GOT3 (cell line): ENCODE measurements at places on chromosomes 16 and 17.

DNA sequence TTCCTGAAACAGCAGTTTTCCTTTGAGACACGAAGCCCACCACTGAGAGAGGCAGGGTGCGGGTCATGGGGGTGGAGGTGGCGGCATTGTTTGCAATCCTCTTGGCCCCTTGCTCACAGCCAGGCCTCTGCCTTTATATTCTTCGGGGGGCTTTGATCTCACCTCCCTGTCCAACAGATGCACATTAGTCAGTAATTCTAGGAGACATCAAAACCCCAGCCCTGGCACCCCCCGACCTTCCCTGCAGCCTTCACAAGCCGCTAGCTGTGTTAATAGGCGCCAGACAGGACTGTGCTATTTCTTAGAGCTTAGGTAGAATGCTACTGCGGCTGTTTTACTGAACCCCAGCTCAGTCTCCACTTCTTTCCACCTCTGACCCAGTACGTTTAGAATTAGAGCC, 212.6 kb downstream of the RBFOX1 start:
- DNase-seq: no peak

GRCh38 chr17:34366529-34367107, 3.6 kb upstream of the CCL1 start:
- DNase-seq: no peak

DNA sequence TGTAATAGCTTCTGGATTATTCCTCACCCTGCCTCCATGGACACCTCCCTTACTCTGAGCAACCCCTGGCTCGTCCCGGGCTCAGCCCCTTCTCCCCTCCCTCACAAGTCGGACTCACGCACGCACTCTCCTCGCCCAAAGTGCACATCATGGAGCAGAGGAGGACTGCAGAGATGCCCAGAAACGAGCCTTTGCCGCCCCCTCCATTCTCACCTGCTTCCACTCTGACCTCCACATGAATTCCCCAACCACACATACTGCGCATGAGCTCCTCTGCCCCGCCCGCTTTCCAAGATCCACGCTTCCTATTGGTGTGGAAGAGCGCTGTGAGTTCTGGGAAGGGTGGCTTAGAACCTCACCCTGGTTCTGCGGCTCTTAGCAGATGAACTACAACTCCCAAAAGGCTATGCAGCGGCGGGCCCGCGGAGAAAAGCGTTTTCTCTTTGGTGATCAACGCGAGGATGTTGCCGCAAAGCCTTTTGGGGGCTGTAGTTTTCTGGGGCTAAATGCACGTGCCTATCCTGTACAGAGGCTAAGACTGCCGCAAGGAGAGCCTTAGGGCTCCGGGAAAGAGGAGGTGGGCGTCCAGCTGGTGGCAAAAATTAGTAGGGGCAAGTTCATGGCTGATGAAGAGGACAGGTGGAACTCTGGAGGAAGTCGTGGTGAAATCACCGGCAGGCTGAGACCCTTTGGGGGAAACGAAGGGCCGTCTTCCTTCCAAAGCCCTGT, at the start of gene PHB1:
PHB1 (minus strand) TSS at position 261 of the 729 bp plus-strand sequence. CDS start 1,618 bp downstream, outside the sequence.
- DNase-seq: peak; percentile 83

DNA sequence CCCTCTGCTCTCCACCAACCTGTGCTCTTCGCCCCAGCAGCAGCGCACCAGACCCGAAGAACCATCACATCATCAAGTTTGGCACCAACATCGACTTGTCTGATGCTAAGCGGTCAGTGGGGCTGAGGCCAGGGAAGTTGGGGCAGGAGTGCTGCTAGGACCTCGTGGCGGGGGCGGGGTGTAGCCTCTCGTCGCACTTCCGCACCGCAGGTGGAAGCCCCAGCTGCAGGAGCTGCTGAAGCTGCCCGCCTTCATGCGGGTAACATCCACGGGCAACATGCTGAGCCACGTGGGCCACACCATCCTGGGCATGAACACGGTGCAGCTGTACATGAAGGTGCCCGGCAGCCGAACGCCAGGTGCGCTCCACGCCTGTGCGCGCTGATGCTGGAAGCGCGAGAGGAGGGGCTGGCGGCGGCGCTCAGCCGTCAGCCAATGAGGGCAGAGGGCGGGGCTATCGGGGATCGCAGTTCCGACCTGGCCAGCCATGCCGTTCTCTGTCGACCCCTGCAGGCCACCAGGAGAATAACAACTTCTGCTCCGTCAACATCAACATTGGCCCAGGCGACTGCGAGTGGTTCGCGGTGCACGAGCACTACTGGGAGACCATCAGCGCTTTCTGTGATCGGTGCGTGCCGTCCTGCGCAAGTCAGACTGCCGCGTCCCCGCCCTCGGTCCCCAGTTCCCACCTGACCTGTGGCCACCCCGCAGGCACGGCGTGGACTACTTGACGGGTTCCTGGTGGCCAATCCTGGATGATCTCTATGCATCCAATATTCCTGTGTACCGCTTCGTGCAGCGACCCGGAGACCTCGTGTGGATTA, 3.2 kb upstream of the TMEM88 start:
- DNase-seq: peak; percentile 51

DNA sequence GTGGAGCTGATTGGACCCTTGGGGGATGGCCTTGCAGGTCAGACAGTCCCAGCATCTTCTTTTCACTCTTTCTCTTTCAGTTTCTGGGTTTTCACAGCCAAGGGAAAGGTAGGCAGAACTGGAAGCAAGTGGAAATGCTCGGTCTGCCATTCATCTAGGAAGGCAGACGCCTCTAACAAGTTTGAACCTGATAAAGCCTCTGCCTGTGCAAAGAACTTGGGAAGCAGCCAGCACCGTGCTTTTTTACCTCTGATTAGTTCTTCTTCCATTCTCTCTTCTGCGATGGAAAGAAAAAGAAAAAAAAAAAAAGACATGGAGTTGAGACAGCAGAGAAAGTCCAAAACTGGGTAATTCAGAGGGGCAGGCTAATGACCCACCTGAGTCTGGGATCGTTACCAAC, 997.8 kb upstream of the EEF2KMT start:
- DNase-seq: no peak

- DNase-seq: no peak
Measured at GRCh38 chr16:80788027-80788426, 16.4 kb downstream of the CDYL2 start.

DNA sequence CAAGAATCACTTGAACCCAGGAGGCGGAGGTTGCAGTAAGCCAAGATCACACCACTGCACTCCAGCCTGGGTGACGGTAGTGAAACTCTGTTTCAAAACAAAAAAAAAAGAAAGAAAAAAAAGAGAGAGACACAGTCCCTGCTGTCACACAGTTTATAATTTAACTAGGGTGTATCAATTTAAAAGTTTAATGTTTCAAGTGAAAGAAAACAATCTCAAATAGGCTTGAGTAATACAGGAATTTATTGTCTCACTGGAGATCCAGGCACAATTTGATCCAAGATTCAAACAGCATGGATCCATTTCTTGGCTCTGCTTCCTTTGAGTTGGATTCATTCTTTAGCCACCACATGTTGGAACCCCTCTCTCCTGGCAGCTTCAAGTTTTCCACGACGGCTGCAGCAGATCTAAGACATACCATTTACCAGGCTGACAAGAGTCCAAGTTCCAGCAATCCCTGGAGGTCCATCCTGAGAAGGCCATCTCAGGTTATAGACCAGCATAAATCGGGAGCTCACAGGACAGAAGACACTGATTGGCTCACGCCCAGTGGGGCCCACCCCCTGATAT, 97.5 kb downstream of the YPEL2 start:
- no peak for DNase-seq

DNA sequence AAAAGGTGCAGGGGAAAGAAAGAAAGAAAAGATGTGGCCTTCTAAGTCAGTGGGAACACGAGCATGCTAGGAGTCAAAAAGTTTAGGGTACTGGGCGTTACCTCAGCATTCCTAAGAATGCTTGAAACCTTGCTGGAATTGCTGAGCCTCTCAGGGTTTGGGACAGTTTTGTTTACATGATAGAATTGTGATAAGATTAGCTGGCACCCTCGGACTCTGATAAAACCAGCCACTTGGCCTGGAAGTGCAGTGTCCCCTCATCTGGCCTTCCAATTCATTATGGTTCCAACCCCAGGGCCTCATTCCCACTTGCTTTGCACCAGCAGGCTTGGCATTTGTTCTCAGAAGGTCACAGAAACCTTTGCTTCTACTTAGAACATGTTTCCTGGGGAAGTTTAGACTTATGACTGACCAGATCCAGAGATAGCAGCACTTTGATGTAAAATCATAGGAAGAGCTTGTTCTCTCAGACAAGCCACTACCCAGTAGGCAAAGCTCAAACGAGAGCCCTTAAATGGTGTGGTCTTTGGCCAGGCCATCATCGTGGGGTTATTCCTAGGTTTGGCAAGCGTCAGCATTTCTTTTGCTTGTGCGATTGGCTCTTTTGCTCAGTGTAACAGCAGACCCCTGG, 8.0 kb downstream of the SGF29 start:
- no peak for DNase-seq

GRCh38 chr17:70775679-70776078, 606.3 kb downstream of the KCNJ2 start:
- DNase-seq: no peak

DNA sequence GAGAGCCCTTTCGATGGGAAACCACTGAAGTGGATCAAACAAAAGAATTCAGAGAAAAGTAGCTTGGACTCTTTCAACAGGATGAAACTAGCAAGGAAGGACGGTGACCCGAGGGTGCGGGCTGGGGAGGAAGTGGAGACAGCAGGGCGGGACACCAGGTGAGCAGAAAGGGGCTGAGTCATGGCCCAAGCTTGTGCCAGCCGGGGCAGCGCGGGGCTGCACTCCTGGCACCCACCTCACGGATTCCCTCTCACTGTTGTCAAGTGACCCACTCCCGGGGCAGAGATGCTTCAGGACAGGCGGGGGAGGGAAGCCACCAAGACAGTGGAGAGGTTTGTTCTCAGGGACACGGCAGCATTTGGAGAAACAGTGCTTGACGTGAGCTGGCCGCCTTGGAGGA, 10.7 kb upstream of the RNF222 start:
- no peak for DNase-seq

DNA sequence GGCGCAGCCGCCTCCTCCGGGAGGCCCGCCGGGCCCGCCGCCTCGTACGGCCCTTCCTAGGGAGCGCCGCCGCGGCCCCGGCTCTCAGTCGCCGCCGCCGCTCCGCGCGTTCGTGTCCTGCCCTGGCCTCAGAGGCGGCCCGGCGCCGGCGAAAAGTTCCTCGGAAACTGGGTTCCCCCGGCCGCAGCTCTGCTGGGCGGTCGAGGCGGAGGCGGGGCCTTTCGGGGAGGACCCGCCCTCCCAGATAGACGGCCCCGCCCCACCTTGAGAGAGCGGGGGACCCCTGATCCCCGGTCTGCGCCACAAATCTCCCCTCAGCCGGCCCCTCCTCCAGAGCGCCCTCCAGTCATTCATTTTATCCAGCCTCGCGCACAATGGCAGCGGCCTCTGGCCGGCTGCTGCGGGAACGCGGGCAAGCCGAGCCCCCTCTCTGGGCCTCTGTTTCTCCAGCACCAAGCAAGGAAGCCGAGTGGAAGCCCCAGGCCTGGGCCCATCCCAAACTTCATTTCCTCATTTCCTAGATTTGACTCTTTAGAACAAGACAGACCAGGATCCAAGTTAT, at the start of gene SREBF1:
SREBF1 (minus strand) TSS at position 169 of the 562 bp plus-strand sequence. CDS start 169 bp downstream, outside the sequence.
- DNase-seq: no peak

- DNase-seq: no peak
Measured at GRCh38 chr16:12002447-12003006, 26.0 kb downstream of the SNX29 start.

DNA sequence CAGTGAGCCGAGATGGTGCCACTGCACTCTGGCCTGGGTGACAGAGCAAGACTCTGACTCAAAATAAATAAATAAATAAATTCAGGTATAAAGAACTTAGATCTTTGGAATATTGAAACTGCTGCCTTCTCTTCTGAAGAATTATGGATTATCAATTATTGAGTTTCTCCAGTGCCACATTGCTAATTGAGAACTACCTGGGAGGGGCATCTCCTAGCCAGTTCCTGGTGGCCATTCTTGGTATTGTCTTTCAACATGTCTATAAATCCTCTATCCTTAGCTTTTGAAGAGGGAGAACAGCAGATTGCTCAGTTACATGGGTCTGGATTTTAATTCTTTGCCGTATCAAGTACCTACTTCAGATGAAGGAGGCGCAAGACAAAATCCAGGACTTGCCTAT, 29.2 kb downstream of the CALCOCO2 start:
- no peak for DNase-seq

- DNase-seq: no peak
Measured at GRCh38 chr17:39676198-39676819, 8.1 kb downstream of the PNMT start.

DNA sequence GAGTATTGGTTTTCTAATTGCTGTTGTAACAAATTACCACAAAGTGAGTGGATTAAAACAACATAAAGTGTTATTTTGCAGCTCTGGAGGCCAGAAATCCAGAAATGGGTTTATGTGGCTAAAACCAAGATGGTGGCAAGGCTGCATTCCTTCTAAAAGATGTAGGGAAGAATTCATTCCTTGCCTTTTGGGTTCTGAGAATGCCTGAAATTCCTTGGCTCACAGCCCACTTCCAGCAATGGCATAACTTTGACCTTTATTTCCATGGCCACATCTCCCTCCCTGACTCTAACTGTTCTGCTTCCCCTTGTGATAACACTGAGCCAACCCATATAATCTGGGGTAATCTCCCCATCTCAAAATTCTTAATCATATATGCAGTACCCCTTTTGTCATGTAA, 269.6 kb upstream of the RPL38 start:
- DNase-seq: no peak

- DNase-seq: no peak
Measured at GRCh38 chr16:85512808-85513115, 100.4 kb upstream of the GSE1 start.

- DNase-seq: no peak
Measured at GRCh38 chr17:50641357-50641756, 6.7 kb downstream of the ABCC3 start.

GRCh38 chr16:14958323-14958600, 16.6 kb upstream of the PDXDC1 start:
- DNase-seq: no peak

GRCh38 chr16:25689137-25689836, 2.5 kb upstream of the HS3ST4 start:
- no peak for DNase-seq

- DNase-seq: no peak
Measured at GRCh38 chr17:44775838-44776621, 17.2 kb downstream of the ADAM11 start.

GRCh38 chr17:64004903-64005733, 7.0 kb downstream of the PRR29 start:
- DNase-seq: no peak

GRCh38 chr17:17395885-17396284, 80.9 kb upstream of the MED9 start:
- DNase-seq: no peak
